Stimulated activated CD8-positive, alpha-beta memory T cell treated with anti-CD3 and anti-CD28 coated beads, Interleukin-7, amount 100 ng/mL, for 4 hours (primary cell): ENCODE measurements at places on chromosomes 1 and 21.

DNA sequence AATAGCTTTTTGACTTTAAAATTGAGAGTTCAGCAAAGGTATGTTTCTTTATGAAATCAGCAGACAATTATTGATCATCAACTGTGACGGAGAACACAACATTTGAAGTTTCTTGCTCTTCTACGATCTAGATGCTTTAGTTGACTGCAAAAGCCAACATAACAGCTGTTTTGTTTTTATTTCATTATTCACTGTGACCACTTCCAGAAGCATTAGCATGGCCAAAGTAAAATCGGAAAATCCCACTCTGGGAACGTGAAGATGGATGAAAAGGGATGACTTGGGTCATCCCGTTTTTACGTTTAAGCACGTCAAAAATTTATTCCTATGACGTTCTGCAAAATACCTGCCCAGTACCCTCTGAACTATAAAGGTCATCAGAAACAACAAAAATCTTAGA, 833.0 kb upstream of the ADAMTS5 start:
- no peak for DNase-seq

- no peak for DNase-seq
Measured at GRCh38 chr1:89866568-89866967, 45.7 kb downstream of the LRRC8D start.

DNA sequence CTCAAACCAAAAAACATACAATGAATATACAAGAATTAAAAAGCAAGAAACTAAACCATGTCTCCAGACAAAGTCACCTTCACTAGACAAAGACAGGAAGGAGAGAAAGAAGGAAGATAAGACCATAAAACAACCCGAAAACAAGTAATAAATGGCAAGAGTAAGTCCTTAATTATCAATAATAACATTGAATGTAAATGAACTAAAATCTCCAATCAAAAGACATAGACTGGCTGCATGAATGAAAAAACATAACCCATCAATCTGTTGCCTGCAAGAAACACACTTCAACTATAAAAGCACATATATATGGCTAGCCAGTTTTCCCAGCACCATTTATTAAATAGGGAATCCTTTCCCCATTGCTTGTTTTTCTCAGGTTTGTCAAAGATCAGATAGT, 100.8 kb upstream of the SAMSN1 start:
- DNase-seq, result no peak

DNA sequence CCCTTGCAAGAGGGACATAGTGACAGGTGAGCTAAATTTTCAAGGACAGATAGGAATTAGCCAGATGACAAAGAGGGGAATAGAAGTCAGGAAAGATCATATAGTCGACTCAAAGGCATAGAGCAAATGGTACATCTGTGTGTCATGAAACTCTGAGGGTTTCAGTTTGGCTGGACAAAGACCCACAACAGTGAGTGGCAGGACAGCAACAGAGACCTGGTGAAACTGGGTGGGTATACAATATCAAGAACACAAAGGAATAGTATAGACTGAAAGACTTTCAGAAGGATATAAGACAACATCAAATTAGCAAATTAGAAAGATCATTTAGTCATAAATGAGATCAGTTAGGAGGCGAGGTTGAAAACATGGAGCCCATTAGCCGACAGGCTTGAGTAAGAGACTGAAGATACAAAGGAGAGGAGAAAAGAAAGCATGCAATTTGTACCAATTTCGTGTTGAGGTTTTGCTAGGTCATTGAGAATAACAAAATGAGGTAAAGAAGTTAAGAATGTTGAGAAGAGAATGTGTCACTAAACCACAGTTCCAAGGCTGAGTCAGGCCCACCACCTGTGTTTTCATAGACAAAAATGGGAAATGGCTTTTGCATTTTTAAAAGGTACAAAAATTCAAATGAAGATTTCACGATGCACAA, 213.8 kb downstream of the HHIPL2 start:
- no peak for DNase-seq

DNA sequence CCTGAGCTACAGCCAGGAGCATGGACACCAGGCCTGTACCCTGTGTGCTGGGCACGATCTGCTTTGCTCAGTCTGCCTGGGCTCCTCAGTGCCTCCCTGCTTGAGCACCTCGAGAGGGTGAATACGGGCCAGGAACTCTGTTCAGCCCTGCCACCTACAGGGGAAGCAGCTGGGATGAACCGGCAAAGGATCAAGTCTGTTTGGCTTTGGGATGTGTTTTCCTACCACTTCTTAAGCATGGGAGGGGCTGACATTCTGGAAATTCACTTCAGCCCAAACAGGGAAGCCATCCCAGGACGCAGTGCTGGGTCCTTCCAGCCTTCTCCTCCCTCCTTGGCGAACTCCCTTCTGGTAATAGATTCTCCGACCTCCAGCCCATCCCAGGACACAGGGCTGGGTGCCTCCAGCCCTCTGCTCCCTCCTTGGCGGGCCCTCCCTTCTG, 55.8 kb upstream of the SELENON start:
- no peak for DNase-seq

DNA sequence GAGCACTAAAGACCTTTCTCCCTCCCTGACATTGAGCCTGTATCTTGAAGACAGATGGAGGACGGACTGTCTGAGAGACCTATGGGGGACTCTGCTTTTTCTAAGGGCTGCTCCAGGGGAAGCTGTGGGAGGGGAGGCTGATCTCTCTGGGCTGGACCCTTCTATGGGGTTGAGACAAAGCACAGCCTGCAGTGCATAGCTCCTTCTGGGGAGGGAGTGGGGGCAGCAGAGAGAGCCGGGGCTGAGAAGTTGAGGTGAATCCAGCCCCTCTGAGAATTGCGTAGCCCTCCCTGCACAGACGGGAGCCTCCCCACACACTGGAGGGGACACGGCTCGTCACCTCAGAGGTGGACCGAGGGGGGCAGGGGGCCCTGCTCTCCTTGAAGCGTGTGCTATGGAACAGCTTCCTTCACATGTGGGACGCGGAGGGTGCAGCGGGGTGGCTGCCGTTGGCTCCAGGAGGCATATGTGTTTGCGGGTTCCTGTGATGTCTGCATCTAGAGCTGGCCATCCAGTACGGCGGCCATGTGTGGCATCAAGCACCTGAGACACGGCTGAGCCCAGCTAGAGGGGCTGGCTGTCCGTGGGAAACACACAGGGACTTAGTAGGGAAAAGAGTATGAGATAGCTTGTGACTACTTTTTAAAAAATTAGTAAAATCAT, 299.1 kb downstream of the CAMTA1 start:
- no peak for DNase-seq

DNA sequence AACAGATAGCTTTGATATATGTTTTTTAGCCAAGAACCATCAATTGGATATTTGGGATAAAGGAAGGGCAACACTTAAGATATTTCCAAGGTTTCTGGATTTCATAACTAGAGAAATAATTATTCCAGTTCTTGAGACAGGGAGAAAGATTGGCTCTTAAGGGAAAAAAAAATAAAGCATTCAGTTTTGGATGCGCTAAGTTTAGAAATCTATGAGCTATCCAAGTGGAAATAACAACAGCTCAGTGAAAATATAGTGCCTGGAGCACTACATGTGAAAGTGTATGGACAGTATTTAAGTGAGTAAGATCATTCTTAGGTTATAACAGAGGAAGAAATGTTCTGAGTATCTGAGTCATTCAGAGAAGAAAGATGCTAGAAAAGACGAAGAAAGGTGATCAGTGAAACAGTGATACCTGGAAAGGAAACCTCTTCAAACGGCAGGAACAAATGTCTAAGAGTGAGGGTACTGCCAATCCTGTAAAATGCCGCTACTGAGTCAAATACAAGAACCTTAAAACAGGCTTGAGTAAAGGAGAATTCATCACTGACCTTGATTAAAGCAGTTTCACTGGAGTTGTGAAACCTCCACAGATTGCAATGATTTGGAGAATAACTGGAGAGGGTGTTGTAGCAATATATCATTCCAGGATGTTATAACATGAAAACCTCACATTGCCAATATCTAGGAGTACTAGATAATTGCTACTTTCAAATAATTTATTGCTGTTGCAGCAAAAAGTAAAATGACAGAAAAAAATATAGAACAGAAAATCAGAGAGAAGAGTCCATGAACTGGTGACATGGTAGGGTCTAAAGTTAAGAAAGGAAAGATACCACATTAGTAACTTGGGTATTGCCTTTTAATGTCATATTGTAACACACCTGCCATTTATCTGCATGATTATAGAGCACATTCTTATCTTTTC, 482.1 kb upstream of the RGS18 start:
- no peak for DNase-seq

DNA sequence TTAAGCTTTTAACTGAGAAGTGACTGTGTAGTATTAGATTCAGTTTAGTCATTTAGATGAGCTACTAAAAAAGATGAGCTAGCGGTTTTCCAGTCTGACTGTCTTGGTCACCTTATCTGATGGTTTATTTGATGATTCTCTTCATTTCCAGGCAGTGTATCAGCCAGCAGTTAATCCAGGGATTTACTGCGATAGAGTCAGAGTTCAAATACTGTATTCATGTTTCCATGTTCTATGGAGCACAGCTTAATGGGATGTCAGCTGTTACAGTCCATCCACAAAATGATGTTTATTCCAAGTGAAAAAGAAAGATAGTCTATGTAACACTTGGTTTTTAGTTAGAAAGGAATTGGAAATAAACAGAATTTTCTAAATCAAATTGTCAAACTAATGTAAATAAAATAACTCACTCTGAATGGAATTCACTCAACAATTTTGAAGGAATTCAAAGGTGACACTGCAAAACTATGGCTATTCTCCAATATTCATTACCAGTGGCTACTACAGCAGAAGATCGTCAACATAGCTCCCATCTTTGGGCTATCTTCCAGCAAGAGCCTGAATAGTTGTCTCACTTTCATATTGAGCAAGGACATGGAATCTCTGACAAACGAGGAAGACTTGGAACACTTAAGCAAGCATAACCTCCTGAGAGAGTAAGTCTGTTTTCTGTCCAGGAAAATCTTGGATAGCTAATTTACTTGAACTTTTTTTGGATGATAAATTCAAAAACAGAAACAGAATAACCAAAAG, 54.6 kb upstream of the DPT start:
- no peak for DNase-seq

GRCh38 chr21:34544032-34544496, 32.1 kb upstream of the KCNE1 start:
- DNase-seq, result peak; percentile 5

- no peak for DNase-seq
Measured at GRCh38 chr1:39694026-39694425, 2.8 kb upstream of the HPCAL4 start.

- no peak for DNase-seq
Measured at GRCh38 chr21:23541571-23541970, 2065.7 kb downstream of the MRPL39 start.

DNA sequence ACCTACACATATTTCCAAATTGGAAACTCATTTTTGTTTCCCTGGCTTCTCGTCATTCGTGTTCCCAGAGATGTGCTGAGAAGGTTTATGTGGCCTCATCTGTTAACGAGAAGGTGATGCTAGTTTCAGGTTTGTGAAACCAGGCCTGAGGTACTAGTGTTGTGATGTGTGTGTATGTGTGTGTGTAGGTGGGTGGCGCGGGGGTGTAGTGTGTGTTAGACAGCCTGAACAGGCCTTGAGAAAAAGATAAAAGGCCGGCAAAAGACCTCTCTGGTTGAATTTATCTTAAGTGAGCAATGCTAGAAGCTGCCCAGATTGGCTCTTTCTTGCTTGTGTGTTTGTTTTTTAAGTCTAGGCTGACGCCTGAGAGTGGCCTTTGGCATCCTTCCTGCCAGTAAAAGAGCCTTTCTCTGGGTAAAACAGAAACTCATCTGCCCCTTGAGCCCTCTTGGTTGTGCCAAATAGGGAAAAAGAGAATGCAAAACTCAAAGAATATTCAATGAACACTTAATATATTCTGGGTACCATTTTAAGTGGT, 65.8 kb upstream of the HSD17B7 start:
- no peak for DNase-seq

DNA sequence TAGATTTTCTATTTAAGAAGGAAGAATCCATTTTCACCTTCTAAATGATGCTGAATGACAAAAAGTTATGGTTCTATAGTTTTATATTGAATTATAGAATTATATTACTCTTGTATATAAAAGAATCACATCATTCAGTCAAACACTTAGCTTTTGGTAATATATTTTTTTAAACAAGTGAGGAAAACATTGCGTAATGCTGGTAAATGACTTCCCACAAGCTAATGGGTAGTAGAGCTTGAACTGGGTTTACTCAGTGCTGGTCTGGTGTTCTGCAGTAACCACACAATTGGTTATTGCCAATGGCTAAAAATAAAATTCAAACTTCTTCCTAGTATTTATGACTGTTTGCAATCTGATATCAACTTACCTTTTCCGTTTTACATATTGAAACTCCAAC, 10.6 kb upstream of the GIPC2 start:
- no peak for DNase-seq

- no peak for DNase-seq
Measured at GRCh38 chr1:94418664-94419655, 771 bp downstream of the ABCD3 start.

DNA sequence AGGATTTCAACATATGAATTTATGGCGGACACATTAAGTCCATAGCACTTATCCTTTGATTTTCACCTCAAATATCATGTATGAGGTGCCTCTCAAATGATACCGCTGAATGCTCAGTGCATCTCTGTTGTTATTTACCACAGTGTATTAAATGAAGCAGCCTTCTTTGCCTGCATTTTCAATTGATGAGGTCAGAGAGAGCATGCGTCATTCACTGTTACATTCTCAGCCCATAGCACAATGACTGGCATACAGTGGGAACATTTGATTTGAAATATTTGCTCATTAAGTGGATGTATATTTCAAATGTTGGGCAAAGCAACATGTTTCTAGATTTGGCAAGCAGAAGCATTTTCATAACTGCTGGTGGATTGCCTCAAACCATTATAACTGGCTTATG, 45.7 kb downstream of the LRRC7 start:
- DNase-seq, result no peak

DNA sequence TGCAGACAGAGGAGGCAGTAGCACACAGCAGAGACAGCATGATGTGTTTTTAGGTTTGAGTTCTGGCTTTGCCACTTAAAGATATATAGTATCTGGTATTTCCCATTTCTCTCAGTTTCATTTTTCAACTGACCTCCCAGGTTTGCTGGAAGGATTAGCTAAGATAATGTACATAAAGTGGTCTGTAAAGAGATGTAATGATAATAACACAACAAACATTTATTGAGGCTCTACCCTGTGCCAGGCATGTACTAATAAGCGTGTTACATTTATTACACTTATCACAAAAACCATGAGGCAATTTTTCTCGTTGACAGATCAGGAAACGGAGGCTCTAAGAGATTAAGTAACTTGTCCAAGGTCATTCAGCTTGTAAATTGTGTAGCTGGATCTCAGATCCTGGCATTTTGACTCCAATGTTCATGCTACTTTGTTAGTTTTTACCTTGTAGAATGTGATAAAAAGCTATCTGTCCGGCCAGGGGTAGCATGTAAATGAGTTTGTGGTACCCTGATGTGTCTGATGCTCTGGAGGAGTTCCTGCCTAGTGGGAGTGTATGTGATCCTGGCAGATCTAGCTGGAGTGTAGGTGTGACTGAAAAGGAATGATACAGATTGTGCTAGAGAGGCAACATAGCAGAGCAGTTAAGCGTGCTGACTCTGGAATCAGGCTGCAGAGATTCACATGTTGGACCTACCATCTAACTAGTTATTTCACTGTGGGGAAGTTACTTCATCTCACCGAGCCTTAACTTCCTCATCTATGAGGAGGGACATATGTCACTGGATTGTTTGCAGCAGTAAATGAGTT, 146.6 kb downstream of the VPS13D start:
- DNase-seq, result no peak
